MCF 10A (cell line): ENCODE measurements at places on chromosomes 2 and 18. TPM values are rescaled to one million over a fixed set of nuclear protein-coding genes. Genes with fewer than 3 reads are reported as not detected.

PID1 gene
- 123 and 211 TPM in 2 replicates for total RNA-seq

COLEC11 gene
- total RNA-seq: not detected in 2 replicates

MYOM1 gene
- total RNA-seq: 0.21 and 0.88 TPM in 2 replicates

UGT1A3 gene
- total RNA-seq: not detected in 2 replicates

GRCh38 chr2:31568585-31569201 is 12.0 kb downstream of the SRD5A2 start:
- H3K36me3 ChIP-seq: no peaks in the 10 kb centered on the region
- no peak overlapping the region for H3K4me3 ChIP-seq
- H3K27me3 ChIP-seq: no peaks in the 10 kb centered on the region
- no peak for DNase-seq

DNA sequence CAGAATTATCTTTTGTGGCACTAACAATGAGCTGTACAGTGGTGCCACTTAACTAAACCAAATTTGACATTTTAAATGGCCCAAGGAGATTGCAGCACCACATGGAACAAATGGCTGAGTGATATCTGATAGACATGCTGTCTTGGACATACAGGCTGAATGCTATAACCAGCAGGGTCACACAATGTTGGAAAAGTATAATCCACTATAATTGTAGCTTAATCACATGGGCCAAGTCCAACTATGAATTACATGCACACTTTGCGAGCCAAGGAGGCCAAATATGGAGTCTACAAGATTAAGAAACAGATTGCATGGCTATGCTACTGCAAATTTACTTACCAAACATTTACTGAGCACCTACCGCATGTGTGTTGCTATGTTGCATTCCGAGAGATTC is 69.0 kb downstream of the AOX1 start:
- H3K4me1 ChIP-seq: no peaks in the 10 kb centered on the region
- no peak overlapping the region for H3K27ac ChIP-seq
- DNase-seq: no peak
- H3K36me3 ChIP-seq: peaks cover 27% of the 10 kb centered on the region
